ENCODE measurements at places on chromosomes 12 and 14.
A peak's percentile ranks its signal among the peaks of the same experiment; 100 is the strongest.

DNA sequence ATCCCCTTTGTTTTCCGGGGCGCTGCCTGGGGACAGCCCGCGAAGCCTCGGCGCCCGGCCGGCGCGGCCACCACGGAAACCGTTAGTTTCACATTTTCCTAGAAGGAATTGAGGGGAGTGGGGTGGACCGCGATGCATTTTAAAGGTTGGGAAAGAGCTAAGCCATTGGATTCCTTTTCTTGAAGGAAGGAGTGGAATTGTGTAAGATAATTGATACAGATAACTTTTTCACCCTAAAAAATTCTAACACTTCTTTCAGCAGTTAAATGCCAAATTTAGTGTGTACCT is 137.1 kb downstream of the MON2 start:
- no peak for DNase-seq

GRCh38 chr14:22002860-22003284 is 329.3 kb upstream of the OR4E1 start:
- DNase-seq = no peak

- no peak for DNase-seq
Measured at GRCh38 chr14:86072116-86072894, 542.4 kb downstream of the FLRT2 start.

- DNase-seq = no peak
Measured at GRCh38 chr14:32623300-32624093, 294.4 kb downstream of the AKAP6 start.

- no peak for DNase-seq
Measured at GRCh38 chr12:131796754-131797587, 31.2 kb upstream of the MMP17 start.

- DNase-seq = no peak
Measured at GRCh38 chr12:109307051-109307450, 2.0 kb downstream of the FOXN4 start.

- no peak for DNase-seq
Measured at GRCh38 chr14:48333221-48333920, 658.0 kb upstream of the MDGA2 start.

DNA sequence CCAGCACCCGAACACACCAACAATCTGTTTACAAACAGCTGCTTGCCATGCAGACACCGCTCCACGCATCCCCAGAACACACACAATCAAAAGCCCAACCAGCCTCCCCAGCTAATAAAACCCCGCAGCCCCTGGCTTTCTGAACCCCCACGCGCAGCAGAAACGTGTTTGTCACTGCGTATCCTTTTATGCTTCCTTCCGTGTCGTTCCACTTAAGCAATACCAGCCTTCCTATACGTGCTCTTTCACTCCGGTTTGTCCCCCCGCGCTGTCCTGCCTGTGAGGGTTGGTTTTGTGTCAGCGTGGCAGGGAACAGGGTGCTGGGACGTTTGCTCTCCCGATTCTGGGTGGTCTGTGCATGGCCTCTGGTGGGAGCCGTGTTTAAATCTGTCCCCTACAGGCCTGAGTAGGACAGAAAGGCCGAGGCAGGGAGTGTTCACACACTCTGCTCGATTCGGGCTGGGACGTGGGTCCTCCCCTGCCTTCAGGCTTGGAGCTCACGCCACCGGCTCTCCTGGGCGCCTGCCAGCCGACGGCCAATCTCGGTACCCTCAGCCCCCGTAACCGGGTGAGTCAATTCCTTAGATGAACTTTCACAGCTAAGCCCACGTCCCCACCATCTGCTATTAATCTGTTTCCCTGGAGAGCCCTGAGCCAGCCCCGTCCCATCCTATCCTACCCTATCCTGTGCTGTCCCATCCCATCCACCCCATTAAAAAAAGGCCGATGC is 60.0 kb downstream of the NOC4L start:
- no peak for DNase-seq

DNA sequence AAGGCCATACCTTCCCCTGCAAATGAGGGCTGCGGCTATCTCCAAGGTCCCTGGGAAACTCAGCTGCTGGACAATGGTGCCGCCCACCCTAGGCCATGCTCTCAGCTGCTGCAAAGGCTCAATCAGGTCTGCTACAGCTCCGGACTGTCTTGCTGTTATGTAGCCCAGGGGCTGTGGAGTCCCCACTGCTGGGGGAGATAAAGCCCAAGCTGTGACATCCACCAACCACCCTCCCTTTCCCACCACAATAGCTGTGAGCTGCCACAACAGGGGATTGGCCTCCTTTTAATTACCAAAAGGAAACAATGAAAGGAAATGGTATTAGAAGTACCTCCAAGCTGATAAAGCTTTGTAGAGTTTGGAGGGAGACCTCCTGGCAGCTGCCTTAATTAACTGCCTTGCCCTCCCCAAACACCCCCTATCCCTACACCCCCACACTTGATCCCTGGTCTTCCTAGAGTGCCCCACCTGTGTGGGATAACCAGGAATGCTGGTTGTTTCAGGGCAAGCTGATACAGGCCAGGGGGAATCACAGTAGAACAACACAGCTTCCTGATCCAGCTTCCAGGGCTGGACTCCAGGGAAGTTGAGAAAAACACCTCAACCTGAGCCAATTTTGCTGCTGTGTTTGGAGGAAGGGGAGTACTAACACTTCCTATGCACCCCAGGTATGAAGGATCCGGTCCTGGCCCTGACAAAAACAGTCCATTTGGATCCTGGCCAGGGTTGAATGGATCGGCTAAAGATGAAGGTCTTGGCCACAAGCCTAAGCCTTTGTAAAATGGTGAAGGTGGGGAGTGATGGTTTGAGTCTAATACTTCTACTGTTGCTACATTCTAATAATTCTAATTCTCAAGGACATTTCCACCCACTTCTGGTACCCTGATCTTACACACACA is at the start of gene VWF:
VWF (minus strand) TSS at position 260 of the 899 bp plus-strand sequence. CDS start 1,474 bp downstream, outside the sequence.
- peak; percentile 50 for DNase-seq

GRCh38 chr12:70283232-70283631 is 40.0 kb downstream of the CNOT2 start:
- DNase-seq = no peak

GRCh38 chr12:94616203-94616729 is 34.1 kb downstream of the TMCC3 start:
- peak; percentile 37 for DNase-seq

GRCh38 chr14:64745511-64746091 is 41.4 kb downstream of the PLEKHG3 start:
- no peak for DNase-seq

DNA sequence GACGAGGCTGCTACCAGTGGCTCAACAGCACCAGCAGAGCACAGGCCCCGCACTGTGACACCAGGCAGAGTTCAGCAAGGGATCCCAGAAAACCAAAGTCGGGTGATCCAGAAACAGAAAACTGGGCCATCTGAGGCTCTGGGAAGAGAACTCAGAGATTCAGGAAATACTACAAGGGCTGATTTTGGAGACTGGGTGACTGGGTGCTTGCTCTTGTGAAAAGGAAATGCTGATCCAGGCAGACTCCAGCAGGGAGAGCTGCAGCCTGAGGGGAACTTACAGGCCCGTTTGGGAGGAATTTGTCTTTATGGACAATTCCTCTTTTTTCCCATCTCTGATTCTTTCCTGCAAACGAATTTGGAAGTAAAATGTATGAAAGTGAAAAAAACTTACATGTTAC is 28.2 kb downstream of the FOXN3 start:
- no peak for DNase-seq

DNA sequence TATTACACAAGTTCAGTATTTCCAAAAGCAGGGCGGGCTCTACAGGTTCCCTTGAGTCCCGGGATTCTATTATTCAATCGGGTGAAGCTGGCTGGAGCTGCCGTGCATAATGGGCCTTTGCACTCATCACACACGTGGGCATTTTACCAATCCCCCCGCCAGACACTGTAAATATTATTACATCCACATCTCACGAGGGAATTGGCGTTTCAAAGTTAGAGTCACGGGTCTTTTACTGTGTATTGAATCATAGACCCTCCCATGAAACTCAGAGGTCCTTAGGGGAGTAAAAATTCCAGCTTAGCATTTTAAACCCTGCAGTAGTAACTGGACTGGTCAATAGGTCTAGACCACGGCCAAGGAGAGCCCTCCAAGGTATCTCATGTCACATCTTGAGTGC is 70.3 kb downstream of the MAP1LC3B2 start:
- no peak for DNase-seq

DNA sequence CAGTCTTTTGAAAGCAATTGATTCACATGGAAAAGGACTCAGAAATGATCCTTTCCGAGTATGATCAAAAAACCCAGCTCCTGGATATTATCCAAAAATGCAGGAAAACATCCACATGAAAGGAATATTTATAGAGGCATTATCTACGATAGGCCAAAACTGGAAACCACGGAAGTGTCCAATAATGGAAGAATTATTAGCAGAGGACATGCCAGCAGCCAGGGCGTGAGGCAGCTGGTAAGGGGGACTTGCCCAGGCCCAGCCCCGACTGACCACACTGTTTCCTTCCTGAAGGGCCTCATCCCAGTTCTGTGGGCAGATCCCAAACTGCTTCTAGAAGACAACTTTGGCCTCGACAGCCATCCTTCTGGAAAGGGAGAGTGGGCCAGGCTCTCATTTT is 20.5 kb downstream of the ACTN1 start:
- DNase-seq = peak; percentile 30

GRCh38 chr12:62279058-62279457 is 18.9 kb downstream of the USP15 start:
- no peak for DNase-seq

- DNase-seq = no peak
Measured at GRCh38 chr14:100004392-100004791, 60.8 kb upstream of the EVL start.

DNA sequence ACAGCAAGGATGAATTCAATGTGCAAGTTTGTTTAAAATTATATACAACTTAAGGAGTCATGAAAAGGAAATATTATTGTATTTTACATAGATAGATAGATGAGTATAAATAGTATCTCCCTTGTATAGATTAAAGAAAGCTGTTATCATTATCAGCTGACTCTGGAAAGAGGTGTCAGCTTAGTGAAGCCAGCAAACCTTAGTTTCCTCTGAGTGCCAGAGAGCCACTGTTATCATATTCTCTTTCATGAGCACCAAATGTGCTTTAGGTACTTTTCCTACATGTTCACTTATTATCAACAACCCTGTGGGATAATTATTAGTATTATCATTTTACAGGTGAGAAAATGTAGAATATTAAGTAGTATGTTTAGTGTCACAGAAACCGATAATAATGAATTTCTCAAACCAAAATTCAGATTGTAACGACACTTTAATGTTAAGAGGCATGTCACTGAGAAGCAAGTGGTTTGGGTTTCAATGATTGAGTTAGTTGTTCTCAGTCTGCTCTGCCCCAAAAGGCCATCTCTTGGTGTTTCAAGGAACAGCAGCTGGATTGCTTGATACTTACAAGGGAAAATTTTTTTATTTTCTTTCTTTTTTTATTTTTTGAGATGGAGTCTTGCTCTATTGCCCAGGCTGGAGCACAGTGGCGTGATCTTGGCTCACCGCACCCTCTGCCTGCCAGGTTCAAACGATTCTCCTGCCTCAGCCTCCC is 53.7 kb downstream of the PLEKHA5 start:
- DNase-seq = no peak

- no peak for DNase-seq
Measured at GRCh38 chr12:106692896-106693820, 81.3 kb upstream of the RIC8B start.

DNA sequence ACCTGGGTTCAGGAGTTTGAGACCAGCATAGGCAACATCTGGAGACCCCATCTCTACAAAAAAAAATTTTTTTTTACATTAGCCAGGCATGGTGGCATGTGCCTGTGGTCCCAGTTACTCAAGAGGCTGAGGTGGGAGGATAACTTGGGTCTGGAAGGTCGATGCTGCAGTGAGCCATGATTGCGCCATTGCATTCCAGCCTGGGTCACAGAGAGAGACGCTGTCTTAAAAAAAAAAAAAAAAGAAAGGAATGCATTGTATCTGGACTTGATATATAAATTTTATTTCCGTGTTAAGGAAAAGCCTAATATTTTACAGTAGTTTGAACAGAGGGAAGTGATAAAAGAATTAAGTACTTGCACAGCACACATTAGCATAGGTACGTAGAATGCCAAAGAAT is 97.2 kb downstream of the ZC3H14 start:
- no peak for DNase-seq

GRCh38 chr14:61705017-61705416 is 9.7 kb downstream of the HIF1A start:
- DNase-seq = no peak
